ENCODE measurements at places on chromosomes 7 and 10.

DNA sequence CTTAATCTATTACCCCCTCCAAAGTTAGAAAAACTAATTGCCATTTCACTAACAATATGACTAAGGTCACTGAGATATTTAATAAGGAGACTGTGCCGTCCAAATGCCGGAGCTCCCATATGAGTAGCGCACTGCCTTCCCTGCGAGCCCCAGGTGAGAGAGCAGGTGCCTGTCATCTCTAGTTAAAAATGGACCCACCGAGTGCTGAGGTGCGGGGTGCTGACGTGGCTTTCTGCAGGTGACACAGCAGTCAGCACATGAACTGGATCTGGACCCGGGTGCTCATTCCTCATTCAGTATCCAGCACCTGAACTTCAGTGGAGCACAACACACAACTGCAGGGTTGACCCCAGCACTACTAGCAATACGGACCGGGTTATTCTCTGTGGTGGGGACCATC lies 138.0 kb upstream of the NPS start:
- DNase-seq = no peak

- DNase-seq = no peak
Observed at GRCh38 chr7:110841840-110842545, 248.9 kb upstream of the LRRN3 start.

DNA sequence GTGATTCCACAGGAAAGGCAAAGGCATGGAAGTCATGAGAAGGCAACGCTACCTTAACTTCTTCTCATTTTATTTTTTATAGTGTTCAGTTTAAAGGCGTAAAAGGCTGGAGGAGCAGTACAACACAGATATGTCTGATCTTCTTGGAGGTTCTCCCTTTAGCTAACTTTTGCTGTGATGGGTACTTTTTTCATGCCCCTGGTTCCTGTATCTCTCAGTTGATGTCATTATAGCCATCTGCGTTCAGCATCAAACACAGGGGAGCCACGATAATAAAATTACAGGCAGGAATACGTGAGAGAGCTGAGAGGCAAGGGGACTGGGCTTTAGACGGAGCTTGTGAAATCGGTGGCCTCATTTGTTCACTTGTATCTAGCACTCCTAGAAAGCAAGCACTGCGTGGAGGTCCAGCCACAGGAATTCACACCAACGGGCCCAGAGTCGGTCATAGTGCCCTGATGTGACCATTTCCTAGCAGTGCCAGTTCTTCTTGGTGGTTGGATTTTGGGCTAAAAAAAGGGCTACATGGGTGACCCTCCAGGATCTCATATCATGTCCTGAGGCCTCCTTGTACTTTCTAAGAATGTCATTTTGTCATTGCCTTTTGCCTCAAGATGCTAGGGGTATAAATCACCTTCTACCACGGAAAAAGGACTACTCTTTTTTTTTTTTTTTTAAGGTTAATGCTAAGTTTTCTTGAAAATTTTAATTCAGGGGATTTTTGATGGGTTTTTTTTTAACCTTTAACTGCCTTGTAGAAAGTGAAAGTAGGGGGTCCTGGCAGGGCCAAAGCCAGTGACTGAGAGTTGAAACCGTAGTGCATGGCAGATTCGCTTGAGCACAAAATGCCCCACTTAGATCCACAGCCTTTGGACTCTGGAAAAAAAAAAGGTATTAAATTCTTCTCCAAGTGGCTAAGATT lies 191.5 kb downstream of the CELF2 start:
- no peak for DNase-seq

- no peak for DNase-seq
Observed at GRCh38 chr7:47516985-47517600, 64.8 kb downstream of the TNS3 start.

DNA sequence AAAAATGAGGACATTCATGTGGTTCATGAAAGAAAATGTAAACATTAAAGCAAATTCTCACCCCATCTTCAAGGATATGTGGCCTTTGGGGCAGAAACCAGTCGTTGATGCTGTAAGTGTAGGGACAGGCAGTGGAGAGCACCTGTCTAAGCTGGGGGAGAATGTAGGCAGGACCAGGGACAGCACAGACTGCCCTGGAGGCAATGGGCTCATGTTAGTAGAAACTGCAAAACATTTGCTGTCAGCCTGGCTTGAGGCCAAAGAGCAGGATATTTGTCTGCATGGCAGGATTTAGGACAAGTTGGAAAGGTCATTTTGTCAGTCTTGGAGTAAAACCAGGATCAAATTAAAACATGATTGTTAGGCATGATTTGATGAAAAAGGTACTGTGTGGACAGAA lies 211.6 kb upstream of the AGK start:
- no peak for DNase-seq

GRCh38 chr7:130421684-130422083 lies 19.1 kb downstream of the CEP41 start:
- no peak for DNase-seq

DNA sequence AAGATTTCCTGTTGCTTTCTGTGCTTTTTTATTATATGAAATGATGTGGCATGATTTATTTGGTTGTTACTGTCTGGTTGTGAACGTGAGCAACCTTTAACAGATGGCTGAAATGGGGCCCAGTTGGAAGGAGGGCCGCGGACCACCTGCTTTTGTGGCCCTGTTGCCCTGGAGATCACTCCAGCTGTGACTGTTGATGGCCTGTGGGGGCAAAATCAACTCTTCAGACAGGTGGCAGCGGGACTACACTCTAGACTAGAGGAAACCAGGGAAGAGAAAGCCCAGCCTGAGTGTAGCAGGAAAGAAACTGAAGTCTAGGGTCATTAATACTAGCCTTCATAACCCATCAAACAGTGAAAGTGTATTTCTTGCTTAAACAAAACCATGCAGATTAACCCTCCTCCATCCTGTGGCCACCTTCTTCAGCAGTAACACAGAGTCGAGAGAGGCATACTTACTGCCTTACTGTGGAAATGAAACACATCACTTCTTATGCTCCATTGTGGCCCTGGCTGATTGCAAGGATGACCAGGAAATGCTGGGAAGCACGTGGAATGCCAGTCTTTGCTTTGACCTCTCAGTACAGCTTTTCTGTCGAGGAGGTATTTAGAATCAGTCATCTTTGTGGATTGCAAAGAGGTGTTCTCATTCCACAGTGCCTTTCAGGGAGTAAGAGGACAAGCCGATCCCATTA lies 80.5 kb downstream of the CCNY start:
- no peak for DNase-seq
